ENCODE measurements at places on chromosomes 6 and 20.

- DNase-seq = no peak
Measured at GRCh38 chr20:51715163-51715855, 52.9 kb downstream of the ATP9A start.

- DNase-seq = no peak
Measured at GRCh38 chr6:30651143-30651542, 4.2 kb downstream of the C6orf136 start.

DNA sequence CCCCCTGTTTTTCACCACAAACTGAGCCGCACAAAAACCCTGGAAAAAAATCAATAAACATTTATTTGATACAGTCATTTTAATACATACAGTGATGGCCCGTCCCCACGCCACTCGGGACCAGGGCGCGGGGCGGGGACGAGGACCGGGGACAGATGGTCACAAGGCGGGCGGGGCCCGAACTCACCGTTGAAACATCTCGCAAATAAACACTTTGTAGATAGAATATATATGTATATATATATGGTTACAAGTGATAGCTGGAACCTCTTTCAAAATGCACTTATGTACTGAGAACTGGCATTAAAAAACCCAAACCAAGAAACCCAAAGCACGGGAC lies 418 bp upstream of the UCKL1 start:
- DNase-seq = no peak

GRCh38 chr20:14918976-14919375 lies 581.6 kb upstream of the FLRT3 start:
- no peak for DNase-seq

DNA sequence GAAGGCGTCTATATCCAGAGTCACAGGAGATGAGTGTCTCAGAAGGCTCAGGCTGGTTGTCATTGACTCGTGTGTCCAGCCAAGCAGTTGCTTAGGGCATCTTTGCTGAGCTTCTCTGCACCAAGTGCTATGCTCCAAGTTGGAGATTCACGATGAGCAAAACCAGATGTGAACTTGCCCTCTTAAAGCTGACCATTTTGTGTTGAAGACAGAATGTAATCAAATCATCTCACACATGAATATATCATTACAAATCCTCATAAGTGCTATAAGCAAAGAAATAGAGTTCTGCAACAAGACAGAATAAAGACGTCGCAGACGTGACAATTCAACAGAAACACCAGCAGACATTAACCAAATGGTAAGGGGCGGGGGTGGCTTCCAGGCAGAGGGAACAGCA lies 103.9 kb downstream of the ALDH8A1 start:
- no peak for DNase-seq
